ENCODE measurements at places on chromosomes 11 and 22.

DNA sequence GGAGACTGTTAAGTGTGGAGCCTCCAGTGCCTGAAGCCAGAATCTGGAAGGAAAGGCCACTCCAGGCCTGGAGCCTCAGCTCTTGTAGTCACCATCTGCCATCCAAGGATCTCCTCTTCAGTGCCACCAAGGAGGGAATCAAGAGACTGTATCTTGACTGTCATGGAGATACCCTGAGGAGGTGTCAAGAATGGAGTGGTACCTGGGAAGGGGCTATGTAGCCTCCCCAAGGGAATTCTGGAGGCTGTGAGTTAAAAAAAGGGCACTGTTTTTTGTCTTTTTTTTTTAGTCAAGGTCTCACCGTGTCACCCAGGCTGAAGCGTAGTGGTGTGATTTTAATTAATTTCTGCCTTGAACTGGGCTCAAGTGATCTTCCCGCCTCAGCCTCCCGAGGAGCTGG is 3.2 kb upstream of the C22orf15 start:
- no peak for DNase-seq

DNA sequence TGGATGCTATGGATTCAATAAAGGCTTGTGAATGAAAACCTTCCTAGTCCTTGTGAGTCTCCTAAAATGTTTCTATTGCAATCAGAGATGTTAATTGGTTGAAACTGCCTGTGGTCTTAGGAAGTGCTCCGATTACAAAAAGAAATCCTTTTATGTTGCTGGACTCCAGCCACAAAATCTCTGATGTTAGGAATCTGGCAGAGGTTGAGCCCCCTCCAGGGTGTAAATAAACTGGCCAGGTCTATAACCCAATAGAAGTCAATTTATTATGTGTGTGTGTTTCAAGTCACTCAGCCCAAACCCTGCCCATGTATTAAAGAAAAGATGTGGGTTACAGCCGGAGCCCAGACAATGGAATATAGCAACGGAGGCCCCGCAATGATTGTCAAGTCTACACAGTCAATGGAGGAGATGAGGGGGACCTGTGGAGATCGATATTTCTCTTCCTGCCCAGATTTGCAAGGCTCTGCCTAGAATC is 218.1 kb upstream of the SORL1-AS1 start:
- DNase-seq: no peak

DNA sequence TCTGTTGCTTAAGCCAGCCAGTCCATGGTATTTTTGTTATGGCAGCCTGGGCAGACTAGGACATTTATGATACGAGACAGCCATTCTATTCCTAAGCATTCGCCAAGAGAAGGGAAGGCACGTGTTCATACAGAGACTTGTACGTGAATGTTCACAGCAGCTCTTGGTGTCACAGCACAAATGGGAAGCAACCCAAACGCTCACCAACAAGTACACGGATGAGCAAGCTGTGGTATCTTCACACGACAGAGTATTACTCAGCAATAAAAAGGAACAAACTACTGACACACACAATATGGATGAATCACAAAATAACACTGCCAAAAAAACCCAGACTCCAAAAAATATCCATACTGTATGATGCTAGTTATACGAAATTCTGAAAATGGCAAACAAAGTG is 85.1 kb downstream of the PHF21B start:
- no peak for DNase-seq

- DNase-seq: no peak
Measured at GRCh38 chr11:131852757-131853156, 482.3 kb downstream of the NTM start.

GRCh38 chr11:70739811-70740487 is 341.6 kb downstream of the CTTN start:
- DNase-seq: no peak

GRCh38 chr11:57473285-57473841 is 13.0 kb downstream of the RTN4RL2 start:
- DNase-seq: no peak

DNA sequence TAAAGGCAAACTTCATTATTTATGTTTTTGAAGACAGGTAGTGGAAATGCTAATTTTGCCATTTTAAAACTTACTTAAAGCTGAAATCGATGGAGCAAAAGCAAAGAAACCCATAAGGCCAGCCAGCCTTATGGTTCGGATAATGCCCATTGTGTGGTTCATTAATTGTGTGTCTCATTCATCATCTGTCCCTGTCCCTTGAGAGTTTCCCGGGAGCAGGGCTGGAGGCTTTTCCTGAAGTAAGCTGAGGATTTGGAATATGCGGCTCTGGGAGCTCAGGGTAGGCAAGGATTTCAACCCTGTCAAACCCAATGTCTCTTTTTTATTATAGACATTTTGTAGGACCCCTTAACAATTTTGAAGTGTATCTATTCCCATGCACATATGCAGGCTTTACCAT is 790.0 kb upstream of the KIRREL3 start:
- no peak for DNase-seq

DNA sequence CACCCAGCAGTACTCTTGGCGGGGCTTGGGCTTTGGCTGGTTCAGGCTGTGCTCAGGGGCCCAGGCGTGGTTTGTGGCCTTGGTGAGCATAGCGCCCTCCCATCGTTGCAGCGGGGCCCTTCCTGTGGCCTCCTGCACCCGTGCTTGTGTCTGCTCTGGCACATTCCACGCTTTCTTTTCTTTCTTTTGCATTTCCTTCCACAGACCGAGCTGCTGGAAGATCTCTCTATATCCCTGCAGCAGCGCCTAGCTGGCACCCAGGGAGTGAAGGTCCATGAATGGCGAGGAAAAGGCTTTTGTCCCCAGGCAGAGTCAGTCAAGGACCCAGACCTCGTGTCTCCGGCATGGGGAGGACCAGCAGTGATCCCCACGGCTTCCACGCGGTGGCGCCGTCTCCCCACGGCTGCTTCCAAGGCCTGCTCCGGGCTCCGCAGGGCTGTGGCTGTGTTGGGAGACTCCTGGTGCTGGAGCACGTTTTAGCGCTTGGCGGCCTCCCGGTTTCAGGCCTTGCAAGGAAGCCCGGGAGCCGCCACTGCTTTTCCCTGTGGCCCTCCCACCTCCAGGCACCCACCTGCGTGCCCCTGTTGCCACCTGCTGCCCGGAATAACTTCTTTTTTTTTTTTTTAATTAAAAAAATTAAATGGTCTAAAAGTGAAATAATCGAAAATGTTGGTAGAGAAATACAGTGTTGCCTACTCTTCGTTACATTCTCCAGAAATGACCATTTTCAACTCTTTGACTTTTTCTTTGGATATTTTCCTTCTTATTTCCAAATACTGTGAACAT is 28.5 kb downstream of the GLB1L2 start:
- peak; percentile 93 for DNase-seq

DNA sequence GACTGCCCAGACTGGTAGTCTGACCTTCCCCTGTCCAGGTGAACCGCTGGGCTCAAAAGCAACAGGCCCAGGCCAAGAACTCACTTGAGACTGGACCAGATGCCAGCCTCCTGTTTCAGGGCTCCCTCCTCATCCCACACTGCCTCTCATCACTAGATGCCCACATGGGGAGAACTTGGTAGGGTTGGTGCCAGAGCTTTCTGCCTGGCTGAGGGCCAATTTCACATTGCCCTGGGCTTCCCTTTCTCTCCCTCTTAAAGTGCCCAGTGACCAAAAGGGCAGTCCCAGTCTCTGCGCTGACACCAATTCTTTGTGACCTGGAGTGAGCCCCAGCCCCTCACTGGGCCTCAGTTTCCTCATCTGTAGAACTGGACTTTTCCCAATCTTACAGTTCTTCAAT is 41.7 kb downstream of the C11orf58 start:
- no peak for DNase-seq

GRCh38 chr11:101748572-101749344 is 165.0 kb upstream of the TRPC6 start:
- DNase-seq: peak; percentile 18

DNA sequence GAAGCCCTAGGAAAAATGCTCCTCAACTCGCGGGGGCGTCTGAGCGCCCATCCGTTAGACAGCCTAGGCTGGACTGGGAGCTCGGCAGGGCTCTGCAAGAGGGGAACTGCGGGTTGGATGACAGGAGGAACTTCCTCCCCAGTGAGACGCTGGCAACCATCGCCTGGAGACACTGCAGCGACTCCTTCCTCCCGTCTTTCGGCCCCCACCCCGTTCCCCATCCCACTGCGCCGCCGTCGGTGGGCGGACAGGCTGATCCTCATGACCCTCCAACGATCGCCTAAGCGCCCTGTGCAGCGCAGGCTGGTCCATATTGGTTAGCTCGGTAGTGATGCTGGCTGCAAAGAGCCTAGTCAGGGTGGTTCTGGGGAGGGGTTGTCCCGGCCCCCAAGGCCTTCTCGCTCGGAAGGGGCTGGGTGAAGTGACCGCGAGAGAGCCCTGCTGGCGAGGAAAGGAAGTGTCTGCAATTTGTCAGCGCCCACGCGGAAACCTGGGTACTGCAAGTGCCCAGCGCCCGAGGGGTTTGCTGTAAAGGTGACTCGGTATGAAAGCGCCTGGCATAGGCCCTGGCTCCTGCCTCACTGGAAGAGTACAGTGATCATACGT is 638 bp downstream of the NRGN start:
- DNase-seq: no peak

- DNase-seq: no peak
Measured at GRCh38 chr11:66008468-66009101, 3.2 kb upstream of the CST6 start.

GRCh38 chr22:49404576-49405241 is 423.0 kb downstream of the BRD1 start:
- no peak for DNase-seq

GRCh38 chr22:46862418-46863324 is 100.2 kb downstream of the TBC1D22A start:
- DNase-seq: no peak

DNA sequence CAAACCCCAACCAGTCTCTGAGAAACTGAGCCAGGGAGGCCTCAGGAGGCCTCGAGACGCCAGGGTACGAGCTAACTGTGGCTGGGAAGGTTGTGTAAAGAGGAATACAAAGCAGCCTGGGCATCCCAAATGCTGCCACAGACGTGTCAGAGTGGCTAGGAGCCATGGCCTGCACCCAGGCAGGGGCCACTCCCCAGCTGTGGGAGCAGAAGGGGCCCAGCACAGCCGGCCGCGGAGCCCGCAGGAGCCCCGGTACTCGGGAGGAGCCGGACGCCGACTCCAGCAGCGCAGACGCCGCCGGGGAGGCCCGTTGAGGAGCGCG is 349.8 kb upstream of the B3GAT1 start:
- no peak for DNase-seq

GRCh38 chr11:48096588-48097525 is 116.5 kb downstream of the PTPRJ start:
- no peak for DNase-seq

DNA sequence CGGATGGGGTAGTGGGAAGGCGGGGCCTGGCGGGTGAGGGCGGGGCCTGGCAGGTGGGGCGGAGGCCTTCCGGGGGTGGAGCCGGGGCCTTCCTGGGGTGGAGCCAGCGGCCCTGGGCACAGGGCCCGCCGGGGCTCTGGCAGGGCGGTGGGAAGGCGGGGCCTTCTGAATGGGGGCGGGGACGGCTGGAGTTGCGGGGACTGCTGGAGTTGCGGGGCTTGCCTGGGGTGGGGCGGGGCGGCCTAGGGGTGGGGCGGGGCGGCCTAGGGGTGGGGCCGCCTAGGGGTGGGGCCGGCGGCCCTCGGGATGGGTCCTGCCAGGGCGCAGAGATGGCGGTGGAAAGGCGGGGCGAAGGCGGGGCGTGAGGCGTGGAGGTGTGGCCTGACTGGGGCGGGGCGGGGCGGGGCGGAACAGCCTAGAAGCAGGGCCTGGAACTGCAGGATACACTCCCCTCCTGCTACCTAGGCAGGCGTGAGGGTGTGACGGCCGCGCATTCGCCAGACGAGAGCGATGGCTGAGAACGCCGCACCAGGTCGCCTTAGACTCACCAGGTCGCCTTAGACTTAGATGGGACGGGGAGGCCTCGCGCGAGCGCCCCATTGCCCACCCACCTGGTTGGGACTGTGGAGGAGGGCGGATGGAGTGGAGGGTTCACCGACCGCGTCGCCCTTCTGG is 19.3 kb downstream of the RRP7A start:
- no peak for DNase-seq

DNA sequence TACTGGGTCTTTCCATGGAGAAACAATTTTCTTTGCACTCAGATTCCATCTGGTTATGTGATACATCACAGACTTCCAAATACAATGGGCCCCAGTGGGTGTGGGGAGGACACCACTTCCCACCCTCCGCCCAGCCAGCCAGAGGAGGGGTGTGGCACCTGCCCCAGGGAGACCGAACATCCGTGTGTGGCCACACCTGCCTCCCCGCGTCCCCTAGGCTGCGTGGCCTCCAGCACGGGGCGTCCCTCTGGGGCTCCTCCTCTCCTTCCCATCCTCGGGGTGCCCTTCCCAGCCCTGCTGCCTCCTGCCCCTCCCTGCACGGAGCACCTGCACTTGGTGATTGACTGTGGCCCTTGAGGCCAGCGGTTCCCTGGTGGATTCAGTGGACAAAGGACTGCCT is 49.1 kb downstream of the CERK start:
- no peak for DNase-seq

DNA sequence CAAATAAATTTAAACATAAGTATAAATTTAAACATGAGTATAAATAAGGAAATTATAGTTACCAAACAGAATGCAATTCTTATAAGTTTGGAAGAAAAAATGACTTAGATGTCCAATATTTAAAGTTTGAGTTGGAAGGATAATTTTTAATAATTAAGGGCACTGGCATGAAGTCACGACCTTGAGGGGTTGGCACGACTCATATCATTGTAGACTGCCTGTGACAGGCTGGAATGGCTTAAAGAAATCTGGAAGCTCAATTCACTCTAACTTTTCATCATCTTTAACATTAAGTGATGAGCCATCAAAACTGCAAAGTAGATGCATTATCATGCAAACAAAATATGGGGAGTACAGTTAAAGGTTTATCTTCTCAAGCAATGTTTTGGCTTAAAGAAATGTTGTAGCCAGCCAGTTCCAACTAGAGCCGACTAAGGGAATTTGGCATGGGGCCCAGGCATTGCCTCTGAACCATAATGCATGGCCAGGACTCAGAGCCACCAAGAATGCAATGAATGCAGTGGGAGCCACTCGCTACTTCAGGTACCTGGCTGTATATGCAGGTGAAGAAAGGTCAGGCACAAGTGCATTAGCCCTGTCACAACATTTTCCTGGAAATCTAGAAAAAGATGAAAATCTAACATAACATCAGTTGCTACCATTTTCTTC is 33.4 kb downstream of the PGR start:
- no peak for DNase-seq

GRCh38 chr11:11836676-11837231 is 5.0 kb upstream of the USP47 start:
- DNase-seq: no peak

DNA sequence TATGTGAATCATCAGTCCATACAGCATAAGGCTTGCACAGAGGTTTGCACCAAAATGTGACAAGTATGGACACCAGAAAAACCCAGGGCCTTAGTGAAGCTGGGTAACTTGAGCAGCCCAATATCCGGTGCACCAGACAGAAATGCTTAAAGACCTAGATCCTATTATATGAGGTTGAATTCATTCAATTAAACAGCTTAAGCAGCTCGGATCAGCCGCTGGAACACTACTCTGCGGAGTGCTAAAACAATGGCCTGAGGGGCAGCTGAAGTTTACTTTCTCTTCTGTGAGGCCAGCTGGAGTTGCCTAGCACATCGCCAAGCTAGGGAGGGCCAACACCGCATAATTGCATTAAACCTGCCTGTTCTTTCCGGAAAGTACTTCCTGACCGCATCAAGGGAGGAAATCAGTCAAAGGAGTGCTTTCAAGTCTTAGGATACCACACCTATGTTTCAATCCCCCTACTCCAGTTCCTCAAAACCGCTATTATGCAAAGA is 17.0 kb upstream of the FAM181B start:
- peak; percentile 42 for DNase-seq
